ENCODE measurements at places on chromosomes 7 and 10.

DNA sequence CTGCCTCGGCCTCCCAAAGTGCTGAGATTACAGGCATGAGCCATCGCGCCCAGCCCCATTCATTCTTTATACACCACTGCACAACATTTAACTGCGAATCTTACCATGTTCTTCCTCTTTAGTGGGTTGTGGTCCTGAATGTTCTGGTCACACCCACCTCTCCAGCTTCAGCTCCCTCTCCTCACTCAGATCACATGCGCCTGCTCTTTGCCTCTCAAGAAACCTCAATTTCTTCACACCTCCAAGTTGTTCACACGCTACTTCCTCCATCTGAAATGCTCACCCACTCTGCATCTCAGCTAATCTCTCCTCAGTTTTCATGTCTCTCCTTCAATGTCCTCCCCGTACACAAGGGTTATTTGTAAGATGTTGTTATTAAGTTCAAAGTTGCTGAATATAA, 2.4 kb upstream of the PRR15 start:
- no peak for DNase-seq

DNA sequence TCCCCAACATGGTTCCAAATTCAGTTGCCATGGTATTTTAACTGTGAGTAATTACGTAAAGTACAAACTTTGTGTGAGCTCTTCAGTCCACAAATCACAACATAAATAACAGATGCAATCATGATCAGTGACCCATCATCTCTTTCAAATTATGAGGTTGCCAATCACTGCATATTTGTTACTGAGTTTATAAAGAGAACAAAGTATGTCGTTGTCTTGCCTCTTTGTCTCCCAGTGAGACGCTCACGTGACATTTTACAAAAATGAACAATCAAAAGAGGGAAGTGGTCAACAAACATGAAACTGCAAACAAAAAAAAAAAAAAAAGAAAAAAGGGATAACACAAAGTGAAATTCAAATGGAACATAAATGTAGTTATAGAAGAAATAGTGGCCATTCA, 122.7 kb upstream of the PDSS1 start:
- DNase-seq: no peak

DNA sequence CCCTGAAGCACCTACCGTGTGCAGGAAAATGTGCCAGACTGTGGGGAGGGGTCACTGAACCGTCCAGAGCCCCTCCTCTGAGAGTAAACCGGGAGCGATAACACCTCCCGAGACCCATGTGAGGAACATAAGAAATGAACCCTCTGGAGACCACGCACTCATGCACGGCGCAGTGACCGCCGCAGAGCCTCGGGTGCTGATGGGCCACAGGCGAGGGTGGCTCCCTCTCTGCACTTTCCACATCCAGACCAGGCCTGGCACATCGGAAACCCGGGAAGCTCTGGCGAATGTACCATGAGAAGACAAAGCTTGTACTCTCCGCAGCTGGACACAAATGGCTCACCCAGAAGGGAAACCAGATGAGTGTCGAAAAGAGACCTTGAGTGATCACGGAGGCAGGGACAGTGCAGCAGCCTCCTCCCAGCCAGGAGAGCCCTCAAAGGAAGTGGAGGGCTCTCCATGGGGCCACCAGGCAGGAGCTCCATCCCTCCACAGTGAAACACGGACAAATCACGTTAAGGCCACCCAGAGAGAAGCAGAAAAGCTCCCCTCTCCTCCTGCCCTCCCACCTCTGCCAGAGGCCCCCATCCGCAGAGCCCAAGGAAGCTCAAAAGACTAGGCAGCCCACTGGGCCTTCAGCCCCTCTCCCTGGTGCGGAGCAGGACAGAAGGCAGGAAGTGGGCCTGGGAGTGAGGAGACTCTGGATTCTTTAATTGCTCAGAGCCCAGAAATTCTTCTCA, 178.1 kb upstream of the PPP2R2D start:
- DNase-seq: no peak

- no peak for DNase-seq
Observed at GRCh38 chr10:72753760-72754231, 61.9 kb downstream of the MCU start.

GRCh38 chr7:155324012-155324917, 26.6 kb downstream of the INSIG1 start:
- DNase-seq: no peak

DNA sequence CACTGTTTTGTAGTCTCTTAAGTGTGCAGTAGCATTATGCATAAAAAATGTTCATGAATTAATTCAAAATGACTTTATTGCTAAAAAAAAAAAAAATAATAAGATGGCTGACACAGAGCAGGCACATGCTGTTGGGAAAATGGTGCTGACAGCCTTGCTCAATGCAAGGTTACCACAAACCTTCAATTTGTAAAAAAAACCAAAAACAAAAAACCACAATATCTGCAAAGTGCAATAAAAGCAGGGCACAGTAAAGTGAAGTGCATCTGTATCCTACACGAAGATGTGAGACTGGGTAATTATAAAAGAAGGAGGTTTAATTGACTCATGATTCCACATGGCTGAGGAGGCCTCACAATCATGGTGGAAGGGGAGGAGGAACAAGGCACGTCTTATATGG, 185.8 kb downstream of the USP6NL start:
- DNase-seq: no peak

- no peak for DNase-seq
Observed at GRCh38 chr7:20191391-20191869, 25.8 kb downstream of the MACC1 start.

DNA sequence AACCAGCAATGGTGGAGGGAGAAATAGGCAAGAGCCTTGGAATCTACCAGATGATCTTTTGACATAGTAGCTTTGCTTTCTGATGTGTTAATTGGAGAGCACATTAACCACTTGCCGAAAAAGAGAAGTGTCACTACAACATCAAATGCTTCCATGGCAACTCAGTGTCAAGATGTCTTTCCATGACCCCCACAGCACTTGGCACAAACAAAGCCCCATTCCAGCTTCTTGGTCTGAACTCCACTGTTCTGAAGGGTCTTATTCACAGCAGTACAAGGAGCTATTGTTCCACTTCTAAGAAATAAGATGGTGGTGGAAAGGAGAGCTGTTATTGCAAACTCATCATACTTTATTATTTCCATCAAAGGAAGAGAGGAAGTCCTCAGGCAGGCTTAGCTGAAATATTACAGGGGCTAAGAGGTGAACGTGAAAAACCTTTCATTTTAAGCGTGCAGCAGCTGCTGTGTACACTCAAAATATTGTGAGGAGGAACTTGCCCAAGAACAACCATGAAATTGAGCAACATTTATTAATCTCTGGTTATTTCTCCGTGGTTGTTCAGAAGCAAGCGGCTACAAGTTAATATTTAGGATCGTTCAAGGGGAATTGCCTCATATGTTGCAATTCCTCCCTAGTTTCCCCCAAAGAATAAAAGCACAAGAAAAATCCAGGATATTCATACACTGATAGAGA, 354.8 kb upstream of the CELF2 start:
- DNase-seq: no peak

DNA sequence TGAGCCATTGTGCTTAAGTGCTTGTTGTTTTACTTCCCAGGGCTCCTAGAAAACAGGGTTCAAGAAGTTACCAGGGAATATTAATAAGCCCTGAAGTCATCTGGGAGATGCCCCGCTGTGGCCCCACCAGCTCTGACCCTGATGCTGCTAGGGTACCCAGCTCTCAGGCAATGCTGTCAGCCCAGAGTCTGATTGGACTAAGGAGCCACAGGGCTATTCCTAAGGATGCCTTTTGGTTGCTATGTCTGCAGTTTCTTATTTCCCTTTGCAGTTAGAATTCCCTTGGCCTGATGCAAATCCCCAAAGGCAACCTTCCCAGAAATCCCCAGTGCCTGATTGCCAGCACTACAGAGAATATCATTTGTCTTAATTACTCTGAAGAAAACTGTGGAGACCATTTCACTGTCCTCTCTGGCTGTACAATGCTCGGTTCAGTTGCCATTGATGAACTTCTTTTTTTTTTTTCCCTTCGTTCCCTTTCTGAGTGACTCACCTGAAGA, 236.7 kb upstream of the KMT2E start:
- DNase-seq: no peak

DNA sequence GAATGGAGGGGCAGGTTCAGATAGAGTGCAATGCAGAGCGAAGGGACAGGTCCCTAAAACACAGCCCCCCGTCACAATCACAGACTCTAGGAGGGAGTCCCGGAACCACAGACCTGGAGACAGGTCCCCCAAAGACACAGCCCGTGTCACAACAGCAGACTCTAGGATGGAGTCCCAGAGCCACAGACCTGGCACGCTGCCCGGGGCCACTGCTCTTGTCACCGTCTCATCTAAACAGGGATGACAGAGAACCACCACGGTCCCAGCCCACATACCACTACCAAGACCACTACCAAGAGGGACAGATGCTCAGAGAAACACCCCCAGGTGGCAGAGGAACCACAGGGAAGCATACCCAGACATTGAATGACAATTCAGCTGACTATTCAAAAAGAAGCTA, 183.9 kb downstream of the TCERG1L start:
- no peak for DNase-seq

DNA sequence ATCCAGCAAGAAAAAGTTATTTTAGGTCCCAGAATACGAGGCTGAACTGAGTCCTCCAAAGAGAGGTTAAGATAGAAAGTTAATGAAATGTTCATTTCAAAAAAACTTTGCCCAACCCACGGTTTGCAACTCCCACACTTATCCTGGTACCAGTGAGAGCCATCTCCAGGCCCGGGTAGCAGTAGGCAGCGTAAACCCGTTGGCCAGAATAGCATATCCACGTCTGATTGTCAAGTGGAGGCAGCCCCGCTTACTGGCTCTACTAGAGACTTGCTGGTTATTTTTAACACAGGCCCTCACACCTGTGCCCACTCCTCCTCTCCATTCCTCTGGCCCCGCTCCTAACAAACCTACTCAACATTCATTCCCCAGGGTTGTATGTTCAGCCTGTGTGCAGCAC, 109.7 kb downstream of the HIP1 start:
- DNase-seq: no peak

GRCh38 chr10:99654390-99655175, 4.7 kb upstream of the ENTPD7 start:
- no peak for DNase-seq

DNA sequence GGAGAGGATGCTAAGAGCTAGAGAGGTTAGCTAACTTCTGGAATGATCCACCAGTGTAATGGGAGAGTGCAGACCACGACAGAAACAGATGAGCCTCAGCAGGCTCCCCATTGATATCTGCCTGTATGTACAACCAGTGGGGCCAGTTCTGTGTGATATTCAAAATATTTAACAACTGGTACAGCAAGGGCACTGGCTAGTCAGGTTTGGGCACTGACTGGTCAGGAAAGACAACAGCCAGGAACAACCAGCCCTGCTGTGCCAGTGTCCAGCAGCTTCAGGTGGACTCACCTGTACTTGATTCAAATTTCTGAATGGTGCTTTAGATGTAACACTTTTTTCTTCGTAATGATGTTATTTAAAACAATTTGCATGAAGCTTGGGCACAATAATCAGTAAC, 5.9 kb upstream of the TRIL start:
- no peak for DNase-seq

DNA sequence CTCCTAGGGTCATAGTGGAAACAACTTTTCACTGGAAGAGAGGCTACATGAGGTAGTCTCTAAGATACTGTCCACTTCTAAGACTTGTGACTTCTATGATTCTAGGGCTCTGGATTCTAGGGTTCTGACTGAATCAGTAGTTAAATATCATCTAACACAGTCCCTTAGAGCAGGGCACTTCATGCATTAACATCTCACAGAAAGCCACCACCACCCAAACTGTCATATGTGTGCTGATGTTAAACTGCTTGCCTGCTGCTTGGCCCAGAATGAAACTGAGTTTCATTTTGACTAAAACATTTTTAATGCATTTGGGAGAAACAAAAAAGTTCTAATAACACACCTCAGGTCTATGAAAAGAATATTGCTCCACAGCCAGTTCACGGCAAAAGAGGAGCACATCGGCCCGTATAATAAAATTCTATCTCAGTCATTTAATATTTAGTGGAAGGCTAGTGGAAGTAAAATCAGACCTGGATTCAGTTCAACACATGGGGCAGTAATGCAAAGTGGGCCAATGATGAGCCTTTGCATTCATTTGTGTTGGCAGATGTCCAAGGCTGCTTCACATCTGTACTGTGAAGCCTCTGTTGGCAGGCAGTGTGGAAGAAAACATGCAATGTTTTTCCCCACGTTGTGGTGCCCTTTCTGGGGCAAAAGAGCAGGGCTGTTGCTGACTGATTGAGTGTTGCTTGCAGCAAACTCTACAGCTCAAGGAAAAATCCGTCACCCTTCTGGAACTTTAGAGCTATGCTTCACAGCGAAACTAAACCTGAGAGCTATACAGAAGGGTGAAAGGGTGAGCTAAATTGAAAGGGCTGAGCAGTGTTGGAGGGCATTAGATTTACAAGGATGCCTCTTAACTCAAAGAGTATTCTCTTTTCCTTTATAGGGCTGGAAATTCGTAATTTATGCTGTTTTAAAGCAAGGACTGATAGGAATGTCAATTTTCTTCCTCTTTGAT, 33.5 kb upstream of the AUTS2 start:
- no peak for DNase-seq

- DNase-seq: no peak
Observed at GRCh38 chr10:73916761-73917470, 6.0 kb downstream of the PLAU start.

- DNase-seq: no peak
Observed at GRCh38 chr7:138170959-138171703, 94.9 kb downstream of the AKR1D1 start.

- DNase-seq: no peak
Observed at GRCh38 chr7:958221-959200, 4.0 kb upstream of the ADAP1 start.

GRCh38 chr7:151699147-151699927, 177.6 kb downstream of the PRKAG2 start:
- peak; percentile 34 for DNase-seq

GRCh38 chr7:121298831-121299239, 30.0 kb upstream of the WNT16 start:
- no peak for DNase-seq

GRCh38 chr7:157301610-157302120, 35.1 kb upstream of the DNAJB6 start:
- no peak for DNase-seq

- DNase-seq: no peak
Observed at GRCh38 chr10:131694781-131695495, 205.9 kb upstream of the PPP2R2D start.

- DNase-seq: no peak
Observed at GRCh38 chr10:117590101-117590875, 47.7 kb downstream of the EMX2 start.

DNA sequence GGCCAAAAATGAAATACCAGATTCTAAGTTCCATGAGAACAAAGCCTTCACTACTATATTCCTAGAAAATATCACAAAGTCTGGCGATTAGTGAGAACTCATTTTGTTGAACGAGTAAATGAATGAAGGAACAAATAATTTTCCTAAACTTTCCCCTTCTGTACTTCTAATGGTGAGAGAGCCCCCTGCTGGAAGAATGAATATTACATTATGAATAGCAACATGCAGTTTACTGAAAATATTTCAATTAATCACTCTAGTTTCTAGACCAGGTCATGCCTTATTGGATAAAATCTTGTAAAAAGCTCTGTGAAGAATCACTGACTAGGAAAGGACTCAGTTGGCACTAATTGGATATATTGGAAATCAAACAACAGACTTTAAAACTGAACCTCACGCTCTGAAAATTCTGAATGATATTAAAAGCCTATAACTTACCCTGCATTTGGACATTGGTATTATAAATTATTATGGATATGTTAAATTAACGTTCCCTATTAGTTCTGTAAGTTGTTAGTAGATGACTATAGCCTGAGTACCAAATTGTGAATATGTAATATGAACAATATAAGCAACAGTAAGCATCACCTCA, 32.4 kb upstream of the MTPN start:
- no peak for DNase-seq

GRCh38 chr10:1384026-1384425, 327.8 kb downstream of the WDR37 start:
- DNase-seq: no peak
